ENCODE measurements at places on chromosomes 5 and 9.

DNA sequence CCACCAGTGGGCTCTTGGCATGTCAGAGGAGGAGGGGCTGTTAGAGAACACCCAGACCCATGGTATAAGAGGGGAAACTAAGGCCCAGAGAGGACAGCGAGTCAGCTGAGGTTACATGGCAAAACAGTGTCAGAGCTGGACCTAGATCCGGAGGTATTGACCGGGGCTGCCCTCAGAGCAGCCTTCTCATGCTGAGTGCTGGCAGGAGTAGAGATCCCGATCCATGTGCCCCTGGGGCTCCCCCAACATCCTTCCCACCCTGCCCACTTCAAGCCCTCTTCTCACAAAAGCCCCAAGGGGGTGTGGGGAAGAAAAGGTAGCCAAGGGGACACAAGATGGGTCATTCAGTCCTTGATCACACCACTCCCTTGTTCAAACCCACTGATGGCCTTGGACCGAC is 19.9 kb downstream of the CSF1R start:
- no peak for DNase-seq

DNA sequence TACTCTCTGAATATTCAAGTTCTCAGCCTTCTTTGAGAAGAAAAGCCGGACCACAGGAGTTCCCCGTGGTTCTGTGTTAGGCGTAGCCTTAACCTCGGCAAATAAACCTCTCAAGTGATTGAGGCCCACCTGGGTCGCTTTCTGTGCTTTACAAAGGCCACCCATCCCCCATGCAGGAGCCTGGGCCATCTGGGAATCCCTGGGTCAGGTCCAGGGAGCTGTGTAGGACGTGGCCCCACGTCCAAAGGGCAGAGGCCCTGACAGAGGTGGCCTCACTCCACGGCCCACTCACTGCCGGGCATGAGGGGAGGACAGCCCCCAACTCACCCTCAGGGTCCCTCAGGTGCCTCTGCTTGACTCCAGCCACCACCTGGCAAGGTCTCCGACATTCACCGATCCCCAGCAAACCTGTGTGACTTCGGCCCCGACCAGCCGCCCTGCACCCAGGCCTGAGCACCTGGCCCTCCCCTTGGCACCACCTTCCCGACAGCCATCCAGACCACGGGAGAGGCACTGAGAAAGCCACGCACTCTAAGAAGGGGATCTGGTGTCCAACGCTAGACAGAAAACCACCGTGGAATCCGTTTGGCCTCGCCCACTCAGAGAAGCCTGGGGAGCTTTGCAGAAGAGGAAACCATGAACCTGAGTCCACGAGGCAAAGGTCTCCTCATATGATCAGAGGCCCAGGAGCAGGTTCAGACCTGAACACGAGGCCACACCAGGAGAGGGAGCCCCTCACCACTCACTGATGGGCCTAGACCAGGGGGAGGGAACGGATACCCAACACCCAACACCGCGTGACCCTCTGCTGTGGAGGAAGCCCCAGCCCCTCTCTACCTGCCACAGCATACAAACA is 4.5 kb downstream of the SLC12A7 start:
- DNase-seq = no peak

- no peak for DNase-seq
Measured at GRCh38 chr9:127611603-127611898, 526 bp upstream of the STXBP1 start.

DNA sequence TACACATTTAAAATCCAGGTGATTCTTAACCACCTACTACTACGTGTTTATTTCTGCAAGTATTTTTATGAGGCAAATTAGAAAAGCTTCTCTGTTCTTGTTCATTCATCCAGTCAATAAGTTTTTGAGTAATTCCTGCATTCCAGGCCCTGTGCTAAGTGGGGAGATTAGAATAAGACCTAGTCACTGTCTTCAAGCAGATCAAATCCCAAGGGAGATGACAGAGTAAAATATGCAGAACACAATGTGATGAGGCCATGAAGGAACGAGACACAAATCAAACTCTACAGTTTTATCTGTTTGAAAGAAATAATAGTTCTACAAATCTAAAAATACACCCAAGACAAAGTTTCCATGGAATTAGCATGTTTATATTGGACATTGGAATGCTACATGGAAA is 158.8 kb downstream of the CEP120 start:
- no peak for DNase-seq

- DNase-seq = no peak
Measured at GRCh38 chr9:129675620-129676019, 10.2 kb downstream of the PRRX2 start.

DNA sequence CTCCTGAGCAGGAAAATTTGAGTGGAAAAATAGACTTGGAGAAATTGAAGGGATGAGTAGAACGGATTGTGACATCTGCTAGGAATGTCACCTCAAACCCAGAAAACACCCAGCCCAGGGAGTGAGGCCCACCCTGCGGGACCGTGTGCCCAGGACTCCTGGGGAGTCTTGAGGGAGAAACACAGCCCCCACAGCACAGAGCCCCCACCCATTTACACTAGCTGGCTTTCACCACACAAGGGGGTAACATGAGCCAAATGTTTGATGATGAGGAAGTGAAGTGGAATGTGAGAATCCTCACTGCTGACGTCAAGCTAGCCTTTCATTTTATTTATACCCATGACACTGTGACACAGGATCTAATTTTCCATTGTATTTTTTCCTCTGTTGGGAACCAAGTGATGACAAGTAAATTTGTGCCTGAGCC is 42.8 kb upstream of the PDE8B start:
- DNase-seq = no peak

GRCh38 chr9:127634021-127634420 is 21.9 kb downstream of the STXBP1 start:
- DNase-seq = no peak

GRCh38 chr5:130237721-130238120 is 333.5 kb downstream of the CHSY3 start:
- no peak for DNase-seq

- DNase-seq = no peak
Measured at GRCh38 chr5:82417776-82418607, 139.8 kb upstream of the RPS23 start.

- no peak for DNase-seq
Measured at GRCh38 chr5:135245521-135246499, 153.2 kb downstream of the MACROH2A1 start.

GRCh38 chr9:35547889-35548418 is 57.1 kb upstream of the TESK1 start:
- DNase-seq = no peak

GRCh38 chr9:97109194-97109811 is 70.4 kb upstream of the CTSV start:
- no peak for DNase-seq

GRCh38 chr5:55570570-55570969 is 35.8 kb upstream of the PLPP1 start:
- DNase-seq = no peak

- DNase-seq = no peak
Measured at GRCh38 chr5:144864118-144864517, 693.4 kb downstream of the KCTD16 start.

DNA sequence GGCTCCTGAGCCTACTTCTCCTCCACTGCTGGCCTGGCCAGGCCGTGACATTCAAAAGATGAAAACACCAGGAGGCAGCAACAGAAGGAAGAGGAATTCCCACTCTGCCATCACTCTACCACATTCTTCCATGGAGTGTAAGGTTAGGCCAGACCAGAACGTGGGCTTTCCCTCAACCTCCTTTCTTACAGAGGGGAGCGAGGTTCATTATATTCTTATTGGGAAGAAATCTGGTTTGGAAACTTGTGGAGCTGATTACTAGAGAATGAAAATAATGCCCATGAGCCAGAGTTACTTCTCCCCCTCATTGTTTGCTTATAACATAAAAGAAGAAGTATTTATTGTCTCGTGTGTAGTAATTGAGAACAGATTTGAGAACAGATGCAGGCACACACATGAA is 136.3 kb upstream of the BASP1 start:
- DNase-seq = no peak

DNA sequence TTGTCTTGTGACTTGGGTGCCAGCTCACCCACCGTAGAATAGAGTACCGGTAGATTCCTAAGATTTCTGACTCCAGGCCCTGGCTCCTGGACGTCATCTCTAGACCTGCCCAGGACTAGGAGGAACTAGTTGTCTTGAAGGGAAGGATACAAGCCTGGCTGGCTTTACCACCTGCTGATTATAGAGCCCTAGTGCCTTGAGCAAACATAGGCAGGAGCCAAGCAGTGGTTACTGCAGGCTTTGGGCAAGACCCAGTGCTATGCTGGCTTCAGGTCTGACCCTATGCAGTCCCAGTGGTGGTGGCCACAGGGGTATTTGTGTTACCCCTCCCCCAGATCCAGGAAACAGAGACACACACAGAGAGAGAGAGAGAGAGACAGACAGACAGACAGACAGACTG is 606.2 kb downstream of the PDE4D start:
- no peak for DNase-seq

- DNase-seq = no peak
Measured at GRCh38 chr5:119273391-119273839, 82.4 kb upstream of the TNFAIP8 start.

DNA sequence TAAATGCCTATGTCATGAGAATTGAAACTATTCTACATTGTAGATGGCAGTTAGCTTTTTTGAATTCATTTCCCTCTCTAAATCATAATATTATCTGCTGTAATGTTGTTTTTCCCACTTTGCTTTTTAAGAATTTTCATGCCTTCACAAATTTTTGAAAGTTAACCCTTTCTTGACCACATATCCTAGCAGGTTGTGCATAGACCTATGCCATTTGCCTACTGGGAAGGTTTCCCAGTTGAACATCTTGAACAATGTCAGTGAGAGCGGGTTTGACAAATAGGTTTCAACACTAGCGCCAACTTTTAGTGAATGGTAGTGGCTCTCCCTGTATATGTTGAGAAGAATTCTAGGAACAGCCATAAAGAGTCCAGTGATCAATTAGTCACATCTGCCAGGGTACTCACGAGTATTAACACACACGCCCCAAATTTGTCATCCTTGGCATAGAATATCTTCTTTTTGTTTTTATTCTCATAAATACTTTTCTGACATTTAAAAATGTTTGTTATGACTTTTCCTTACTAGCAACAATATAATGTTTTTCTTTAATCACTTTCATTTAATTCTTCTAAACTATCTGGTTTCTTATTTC is 307.6 kb downstream of the PJA2 start:
- no peak for DNase-seq

GRCh38 chr5:173853370-173854131 is 34.6 kb upstream of the CPEB4 start:
- no peak for DNase-seq

- no peak for DNase-seq
Measured at GRCh38 chr5:93395971-93396379, 185.0 kb downstream of the NR2F1-AS1 start.

GRCh38 chr5:77305956-77306355 is 95.5 kb downstream of the PDE8B start:
- no peak for DNase-seq

DNA sequence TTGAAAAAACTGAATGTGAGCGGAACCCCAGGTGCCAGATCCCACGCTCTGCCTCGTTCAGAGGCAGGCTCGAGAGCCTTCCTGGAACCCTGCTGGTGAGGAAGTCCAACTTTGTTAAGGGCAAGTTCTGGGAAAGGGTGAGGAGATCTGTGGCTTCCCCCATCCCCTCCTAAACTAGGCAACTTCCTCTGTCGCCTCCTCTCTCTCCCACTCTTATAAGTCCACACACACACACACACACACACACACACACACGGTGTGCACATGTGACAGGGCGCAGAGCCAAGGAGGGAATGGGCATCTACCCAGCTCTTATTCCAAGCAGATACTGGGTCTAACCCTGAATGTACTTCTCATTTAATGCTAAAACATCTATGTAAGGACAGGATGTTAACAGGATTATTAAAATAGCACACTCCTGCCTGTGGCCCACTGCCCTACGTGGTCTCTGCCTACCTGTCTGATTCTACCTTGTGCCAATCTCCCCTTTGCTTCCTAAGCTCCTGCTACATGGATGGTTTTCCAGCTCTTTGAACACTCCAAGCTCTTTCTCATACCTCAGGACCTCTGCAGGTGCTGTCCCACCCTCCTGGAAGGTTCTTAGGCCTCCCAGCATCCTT is 72.4 kb upstream of the FBXW11 start:
- no peak for DNase-seq

Data from activated CD8-positive, alpha-beta memory T cell treated with anti-CD3 and anti-CD28 coated beads for 1 hour (primary cell).